ENCODE measurements at places on chromosomes 12 and 14.

- no peak for DNase-seq
Observed at GRCh38 chr12:1126091-1126490, 135.1 kb downstream of the ERC1 start.

- peak; percentile 53 for DNase-seq
Observed at GRCh38 chr14:54805445-54806322, 96.9 kb downstream of the GCH1 start.

DNA sequence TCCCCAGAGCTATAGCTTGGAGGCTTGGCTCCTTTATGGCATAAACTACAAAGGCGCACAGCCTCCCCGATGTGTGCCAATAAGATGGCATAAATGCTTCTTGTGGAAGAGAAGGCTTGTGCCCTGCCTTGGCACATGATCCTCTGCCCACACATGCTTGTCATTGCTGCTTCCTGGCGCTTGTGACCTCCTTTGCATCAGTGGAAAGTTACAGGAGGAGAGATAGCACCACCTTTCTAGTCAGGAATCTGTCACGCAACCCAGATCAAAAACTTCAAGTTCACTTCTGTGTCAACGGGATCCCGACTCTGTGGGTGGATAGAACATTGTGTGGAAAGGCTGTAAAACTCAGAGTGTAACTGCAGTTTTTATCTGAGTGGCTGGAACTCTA is 183.8 kb upstream of the HIF1A start:
- no peak for DNase-seq

DNA sequence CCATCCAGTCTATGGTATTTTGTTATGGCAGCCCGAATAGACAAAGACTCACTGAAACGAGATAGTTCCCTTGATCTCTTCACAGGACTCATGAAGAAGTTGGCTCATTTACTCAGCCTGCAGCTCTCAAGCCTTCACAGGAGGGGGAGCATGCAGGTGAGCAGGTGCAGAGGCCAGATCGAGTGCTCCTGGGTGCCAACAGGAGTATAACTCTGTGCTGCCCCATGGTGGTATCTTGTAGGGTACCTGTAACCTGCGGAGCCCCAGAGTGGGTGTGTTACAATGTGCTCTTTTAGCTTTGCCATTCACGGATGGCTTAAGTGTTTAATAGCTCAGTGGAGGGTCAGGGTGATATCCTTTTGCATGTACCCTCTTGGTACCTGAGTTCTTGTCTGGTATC is 159.5 kb downstream of the METTL25 start:
- DNase-seq: no peak

- DNase-seq: no peak
Observed at GRCh38 chr12:10147714-10148403, 17.9 kb upstream of the CLEC7A start.

- no peak for DNase-seq
Observed at GRCh38 chr14:90959344-90959743, 101.1 kb downstream of the RPS6KA5 start.

DNA sequence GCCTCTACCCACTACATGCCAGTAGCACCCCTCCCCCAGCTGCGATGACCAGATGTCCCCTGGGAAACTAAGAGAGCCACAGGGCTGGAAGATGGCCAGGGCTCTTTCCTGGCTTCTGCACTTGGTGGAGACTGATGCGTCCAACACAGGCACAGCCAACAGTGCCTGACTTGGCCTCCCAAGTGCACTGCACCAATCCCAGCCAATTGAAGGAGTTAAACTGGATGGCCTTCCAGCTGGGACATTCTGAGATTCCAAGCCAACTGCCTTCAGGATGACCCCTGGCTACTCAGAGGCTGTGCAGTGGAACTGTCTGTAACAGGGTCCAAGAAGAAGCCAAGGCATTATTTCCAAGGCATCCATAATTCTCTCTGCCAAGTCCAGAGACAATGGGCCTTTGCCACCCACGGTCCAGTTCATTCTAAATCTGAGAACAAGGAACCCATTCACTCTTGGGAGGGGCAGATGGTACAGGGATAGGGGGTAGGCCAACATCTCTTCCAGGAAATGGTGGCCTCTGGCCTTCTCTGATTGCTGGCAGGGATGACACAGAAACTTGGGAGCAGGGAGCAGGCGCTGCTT is 35.2 kb downstream of the PRIMA1 start:
- no peak for DNase-seq

DNA sequence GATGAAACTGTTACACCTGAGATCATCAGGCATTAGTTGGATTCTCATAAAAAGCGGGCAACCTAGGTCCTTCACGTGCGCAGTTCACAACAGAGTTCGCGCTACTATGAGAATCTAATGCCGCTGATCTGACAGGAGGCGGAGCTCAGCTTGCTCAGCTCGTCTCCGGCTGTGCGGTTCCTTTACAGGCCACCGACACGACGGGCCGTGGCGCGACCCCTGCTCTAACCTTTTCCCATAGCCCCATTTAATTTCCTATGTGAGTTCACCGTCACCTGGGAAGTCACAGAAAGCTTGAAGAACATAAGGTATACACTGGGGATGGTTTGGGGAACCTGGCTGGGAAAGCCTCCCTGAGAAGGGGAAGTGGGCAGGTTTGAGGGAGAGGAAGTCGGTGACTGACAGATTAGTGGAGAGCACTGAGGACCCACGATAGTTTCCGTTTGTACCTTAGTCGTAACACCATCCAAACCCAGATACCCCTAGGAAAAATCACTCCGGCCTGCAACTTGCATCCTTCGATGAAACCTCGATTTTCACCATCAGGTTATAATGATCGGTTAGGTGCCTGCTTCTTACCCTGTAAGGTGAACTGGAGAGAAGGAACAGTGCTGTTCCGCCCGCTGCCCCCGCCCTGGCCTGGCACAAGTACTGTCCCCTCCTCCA is 2.8 kb upstream of the AAAS start:
- DNase-seq: no peak

DNA sequence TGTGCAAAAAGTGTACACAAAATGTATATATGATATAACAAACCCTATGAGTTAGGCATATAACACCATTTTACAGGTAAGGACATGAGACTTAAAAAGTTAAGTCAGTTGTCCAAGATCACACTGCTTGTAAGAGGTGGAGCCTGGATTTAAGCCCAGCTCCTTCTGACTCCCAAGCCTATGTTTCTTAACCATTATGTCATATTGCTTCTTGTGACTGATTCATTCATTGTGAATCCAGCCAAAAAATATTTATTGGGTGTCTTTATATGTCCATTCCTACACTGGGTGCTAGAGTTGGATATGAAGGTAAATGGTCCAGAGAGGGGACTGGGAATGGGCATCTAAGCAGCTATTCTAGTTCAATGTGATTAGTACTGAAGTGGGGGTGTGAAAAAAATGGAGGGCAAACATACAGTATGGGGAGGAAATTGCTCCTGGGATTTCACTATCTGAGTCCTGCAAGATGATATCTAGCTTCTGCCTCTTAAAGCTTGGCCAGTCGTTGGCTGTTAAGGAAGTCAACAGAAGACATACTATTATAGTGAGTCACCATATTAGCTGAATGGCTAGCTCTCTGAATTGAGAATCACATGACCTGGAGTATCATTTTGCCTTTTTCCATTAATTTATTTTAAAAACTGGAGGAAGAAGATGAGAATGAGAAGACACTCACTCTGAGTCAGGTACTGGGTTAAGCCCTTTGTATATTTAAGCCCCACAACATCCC is 28.8 kb downstream of the PAX9 start:
- no peak for DNase-seq

DNA sequence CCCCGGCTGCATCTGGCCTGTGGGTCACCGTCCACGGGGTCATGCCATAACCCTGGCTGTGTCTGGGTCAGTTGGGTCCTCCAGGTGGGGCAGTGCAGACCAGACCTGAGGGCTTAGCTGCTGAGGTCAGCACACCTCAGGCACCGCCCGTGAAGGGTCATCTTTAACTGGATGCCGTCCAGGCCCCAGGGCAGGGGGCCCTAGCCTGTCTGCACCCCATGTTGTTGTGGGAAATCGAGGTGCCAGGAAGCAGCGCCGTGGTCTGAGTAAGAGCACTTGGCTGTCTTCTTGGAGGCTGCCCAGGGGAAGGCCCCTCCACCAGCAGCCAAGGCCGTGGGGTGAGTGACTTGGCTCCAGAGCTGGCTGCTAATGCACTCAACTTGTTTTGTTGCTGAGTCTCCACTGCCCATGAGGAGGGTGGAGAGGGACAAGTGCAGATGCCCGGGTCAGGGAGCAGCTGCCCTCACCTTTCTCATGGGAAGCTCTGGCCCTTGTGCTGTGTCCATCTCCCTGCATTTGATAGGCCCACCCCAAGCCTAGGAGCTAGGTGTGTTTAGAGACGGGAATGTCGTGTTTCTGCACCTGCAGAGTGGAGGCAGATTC is 317.2 kb downstream of the TMEM121 start:
- DNase-seq: no peak

GRCh38 chr12:126558810-126559209 is 1493.6 kb downstream of the AACS start:
- DNase-seq: no peak

- no peak for DNase-seq
Observed at GRCh38 chr12:92733661-92734060, 30.9 kb downstream of the PLEKHG7 start.

DNA sequence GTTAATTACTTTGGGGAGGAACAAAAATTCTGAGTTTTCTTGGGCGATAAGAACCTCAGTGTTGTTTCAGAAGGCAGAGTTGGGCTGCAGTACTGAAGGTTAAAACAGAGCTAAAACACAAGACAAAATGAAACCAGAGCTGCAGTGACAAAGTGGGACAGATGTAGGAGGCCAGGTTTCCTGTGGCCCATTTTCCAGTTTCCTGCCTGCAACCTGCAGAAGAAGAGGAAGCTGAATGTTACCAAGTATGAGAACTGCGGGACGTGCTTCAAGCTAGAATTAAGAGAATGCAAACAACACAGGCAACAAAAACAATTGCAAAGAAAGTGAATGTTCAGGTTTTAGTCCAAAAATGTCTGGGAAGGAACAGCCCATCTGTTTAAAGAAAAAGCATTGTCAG is 17.8 kb downstream of the ELK3 start:
- no peak for DNase-seq

DNA sequence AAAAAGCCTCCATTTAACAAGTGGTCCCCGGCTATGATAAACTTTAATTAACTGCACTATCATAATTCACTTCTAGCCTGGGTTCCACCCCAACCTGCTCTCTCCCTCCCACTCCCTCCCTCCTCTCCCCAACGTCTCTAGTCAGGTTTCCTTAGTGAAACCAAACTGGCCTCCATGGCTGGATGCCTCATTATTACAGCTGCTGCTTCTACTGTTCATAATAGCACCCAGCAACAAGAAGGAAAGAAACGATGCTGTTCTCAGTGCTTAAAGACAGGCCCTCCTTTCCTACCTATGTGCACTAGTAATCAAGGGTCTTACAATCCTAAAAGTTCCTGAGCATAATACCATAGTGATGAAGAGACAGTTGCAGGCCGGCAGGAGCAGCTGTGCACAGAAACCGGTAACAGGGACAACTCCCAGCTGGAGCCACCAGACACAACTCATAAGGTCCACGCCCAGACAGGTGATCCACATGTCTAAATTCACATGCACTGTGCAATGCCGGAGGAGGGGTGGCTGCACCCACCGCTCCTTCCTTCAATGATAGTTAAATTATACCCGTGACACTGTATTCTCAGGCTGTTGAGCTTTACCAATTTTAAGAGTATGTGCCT is 6.2 kb downstream of the IRF2BPL start:
- no peak for DNase-seq

- no peak for DNase-seq
Observed at GRCh38 chr12:108679106-108679681, 45.5 kb upstream of the SELPLG start.

GRCh38 chr14:28461389-28461788 is 305.2 kb upstream of the FOXG1 start:
- no peak for DNase-seq

DNA sequence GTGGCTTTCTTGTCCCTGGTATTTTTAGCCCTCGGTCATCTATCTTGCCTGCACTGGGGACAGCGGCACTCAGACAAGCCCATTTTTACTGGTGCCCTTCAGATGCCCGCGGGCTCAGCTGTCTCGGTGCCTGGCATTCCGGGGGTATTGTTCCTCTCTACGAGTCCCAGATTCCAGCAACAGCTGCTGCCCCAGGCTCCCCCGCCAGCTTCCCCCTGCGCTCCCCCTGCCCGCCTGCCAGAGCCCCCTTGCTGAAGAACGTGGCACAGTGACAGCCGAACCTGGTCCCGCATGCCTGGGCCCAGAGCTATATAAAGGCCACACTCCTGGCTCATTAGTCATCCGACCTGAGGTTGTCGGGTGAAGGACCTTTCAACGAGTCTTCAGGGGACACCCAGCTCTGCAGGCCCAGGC is 10.9 kb upstream of the MYL2 start:
- no peak for DNase-seq

- DNase-seq: no peak
Observed at GRCh38 chr12:109127533-109128242, 11.3 kb downstream of the ACACB start.

DNA sequence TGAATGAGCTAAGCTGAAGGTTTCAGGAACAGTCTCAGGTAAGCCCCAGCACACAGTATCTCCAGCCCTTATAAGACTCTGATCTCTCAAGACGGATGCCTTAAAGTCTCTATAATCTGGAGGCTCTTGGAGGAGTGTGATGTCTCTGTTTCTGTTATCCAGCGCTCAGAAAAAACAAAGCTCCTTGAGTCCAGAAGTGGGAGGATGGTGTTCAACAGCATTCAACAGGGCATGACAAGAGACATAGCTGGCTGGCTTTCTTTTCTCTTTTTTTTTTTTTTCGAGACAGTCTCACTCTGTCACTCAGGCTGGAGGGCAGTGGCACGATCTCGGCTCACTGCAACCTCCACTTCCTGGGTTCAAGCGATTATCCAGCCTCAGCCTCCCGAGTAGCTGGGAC is 31.6 kb upstream of the TESC start:
- DNase-seq: no peak

GRCh38 chr12:112419297-112420133 is 768 bp downstream of the PTPN11 start:
- DNase-seq: no peak

DNA sequence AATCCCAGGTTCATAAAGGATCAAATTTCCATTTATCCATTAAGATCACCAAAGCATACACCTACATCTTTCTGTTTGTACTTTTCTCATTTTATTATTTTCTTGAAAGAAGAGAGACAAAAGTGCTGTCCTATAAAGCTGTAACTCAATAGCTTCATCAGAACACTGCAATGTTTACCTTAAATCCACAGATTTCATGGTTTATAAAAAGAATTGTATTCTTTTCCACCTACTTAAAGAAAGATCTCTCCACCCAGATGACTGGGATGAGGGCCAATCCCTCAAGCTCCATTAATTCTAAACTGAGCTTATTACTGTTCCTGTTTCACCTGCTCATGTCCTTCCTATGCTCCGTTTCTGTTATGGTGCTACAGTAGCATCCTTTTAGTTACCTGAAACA is 470.6 kb downstream of the BCAT1 start:
- no peak for DNase-seq

GRCh38 chr14:74984236-74985027 is 18.3 kb upstream of the EIF2B2 start:
- DNase-seq: no peak

GRCh38 chr14:59190372-59190771 is 1.9 kb downstream of the DAAM1 start:
- DNase-seq: no peak
